ENCODE measurements at places on chromosomes 5 and 9. TPM values are rescaled to one million over a fixed set of nuclear protein-coding genes. Genes with fewer than 3 reads are reported as not detected.
A peak's percentile ranks its signal among the peaks of the same experiment; 100 is the strongest.

DNA sequence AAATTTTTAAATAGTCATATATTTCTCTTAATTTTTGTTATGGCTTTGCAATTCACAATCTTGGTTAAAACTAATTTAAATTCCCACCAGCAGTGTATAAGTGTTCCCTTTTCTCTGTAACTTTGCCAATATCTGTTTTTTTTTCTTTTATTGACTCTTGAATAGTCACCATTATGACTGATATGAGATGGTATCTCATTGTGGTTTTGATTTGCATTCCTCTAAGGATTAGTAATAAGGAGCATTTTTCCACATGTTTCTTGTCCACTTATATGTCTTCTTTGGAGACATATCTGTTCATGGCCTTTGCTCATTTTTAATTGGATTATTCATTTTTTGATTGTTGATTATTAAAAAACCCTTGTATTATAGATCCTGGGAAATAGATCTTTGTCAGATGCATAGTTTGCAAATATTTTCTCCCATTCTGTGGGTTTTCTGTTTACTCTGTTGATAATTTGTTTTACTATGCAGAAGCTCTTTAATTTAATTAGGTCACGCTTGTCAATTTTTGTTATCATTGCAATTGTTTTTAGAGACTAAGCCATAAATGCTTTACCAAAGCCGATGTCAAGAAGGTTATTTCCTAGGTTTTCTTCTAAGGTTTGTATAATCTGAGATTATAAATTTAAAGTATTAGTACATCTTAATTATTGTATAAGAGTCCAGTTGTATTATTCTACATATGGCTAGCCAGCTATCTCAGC, 610.9 kb downstream of the CHSY3 start:
- DNase-seq = no peak

DNA sequence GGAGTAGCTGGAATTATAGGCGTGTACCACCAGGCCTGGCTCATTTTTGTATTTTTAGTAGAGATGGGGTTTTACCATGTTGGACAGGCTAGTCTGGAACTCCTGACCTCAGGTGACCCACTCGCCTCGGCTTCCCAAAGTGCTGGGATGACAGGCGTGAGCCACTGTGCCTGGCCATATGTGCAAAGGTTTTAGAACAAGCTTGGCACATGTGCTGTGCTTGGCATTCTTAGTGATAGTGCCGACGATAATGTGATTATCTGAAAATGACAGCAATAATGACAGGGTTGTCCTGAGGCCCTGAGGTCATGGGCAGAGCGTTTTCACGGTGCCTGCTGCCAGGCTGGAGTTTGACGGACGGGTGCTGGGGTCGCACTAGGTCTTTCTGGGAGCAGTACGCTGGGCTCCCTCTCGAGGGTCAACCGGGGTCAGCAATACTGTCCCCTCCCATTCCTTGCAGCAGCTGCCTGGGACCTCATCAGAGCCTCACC, 42.6 kb downstream of the HMCN2 start:
- DNase-seq = no peak

DNA sequence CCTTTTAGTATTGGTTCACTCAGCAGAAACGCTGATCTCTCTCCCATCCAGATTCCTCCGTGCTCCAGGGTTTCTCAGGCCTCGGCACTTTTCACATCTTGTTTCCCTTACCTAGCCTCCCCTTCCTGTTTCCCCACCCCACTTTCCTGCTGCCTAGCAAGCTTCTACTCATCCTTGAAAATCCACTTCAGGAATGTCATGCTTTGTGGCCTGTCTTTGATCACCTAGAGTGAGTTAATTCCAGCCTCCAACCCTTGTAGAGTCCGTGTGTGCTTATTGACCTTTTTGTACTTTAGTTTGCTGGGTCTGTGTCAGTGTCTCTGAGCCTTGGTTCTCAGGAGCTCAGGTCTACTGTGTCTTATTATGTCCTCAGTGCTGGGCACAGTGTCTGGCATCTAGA, 116.6 kb downstream of the AOPEP start:
- DNase-seq = no peak

- no peak for DNase-seq
Measured at GRCh38 chr5:35046774-35047173, 975 bp downstream of the AGXT2 start.

- DNase-seq = no peak
Measured at GRCh38 chr5:146427619-146427997, 19.5 kb upstream of the TCERG1 start.

- no peak for DNase-seq
Measured at GRCh38 chr9:125293134-125293533, 31.5 kb downstream of the GAPVD1 start.

- DNase-seq = no peak
Measured at GRCh38 chr5:134099288-134099872, 15.1 kb upstream of the TCF7 start.

DNA sequence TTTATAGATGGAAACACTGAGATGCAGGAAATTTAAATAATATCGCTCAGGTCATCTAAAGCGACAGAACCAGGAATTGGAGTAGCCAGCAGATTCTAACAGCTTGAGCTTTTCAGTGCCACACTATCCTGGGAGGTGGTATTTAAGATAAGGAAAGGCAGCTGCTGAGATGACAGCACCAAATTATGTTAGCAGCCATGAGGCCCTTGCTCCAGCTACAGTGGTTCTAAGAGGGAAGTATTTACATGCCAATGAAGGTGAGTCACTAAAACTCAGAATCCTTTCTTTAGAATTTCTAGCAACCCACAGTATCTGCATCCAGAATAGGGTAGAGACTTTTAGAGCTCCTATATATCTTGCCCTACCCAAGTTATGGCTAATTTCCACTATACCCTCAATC, 127.0 kb upstream of the VLDLR start:
- no peak for DNase-seq

GRCh38 chr9:117073539-117074341, 341.1 kb downstream of the ASTN2 start:
- no peak for DNase-seq

DNA sequence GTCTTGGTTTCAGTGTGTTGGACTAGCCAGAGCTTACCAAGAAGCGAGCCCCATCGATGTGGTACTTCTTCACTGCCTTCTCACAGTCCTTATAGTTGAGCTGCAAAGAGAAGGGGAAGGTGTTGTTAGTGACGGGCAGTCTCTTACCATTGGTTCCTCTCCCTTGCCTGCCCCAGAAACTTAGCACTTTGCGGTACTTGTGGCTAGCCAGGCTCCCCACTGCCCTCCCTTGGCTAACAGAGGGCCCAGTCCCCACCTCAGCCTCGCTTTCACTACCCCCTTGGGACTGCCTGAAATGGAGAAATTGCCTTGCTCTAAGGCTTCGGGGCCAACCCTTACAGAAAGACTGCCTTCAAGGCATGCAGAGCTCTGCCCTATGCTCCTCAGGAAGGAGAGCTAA, 4.3 kb downstream of the LCP2 start:
- peak; percentile 77 for DNase-seq

GRCh38 chr5:142634216-142635011, 51.5 kb downstream of the FGF1 start:
- DNase-seq = no peak

DNA sequence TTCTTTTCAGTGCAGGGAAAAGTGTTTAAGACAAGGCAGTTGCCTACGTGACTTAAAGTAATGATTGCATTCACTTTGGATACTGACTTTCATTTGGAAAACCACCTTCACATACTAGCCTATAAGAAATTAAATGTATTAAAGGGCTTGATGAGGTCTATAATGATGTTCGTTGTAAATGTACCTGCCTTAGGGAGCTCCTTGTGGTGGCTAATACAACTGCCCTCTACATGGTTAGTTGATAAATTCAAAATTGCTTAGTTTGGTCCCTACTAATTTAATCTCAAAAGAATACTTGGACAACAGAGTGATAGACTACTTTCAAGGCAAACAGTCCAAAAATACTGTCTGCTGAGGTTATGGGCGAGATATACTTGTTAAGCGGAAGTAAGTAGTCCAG, 3.8 kb downstream of the VLDLR start:
- DNase-seq = no peak

DNA sequence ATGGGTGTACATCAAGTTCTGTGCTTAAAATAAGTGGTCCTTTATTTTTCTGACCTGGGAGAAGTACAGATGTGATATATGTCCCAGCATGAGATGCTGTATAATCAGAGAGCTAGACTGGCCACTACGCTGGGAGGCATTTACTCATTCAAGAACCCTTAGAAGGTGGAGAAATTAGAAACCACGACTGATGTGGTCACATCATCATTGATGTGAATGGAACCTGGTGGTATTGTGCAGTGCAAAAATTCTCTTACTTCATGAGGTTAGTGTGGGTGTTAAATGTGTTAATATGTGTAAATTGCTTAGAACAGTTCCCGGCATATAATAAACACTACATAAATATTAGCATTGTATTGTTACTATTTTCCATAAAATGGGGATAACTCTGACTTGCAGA, 69.5 kb upstream of the CKMT2 start:
- DNase-seq = no peak

DNA sequence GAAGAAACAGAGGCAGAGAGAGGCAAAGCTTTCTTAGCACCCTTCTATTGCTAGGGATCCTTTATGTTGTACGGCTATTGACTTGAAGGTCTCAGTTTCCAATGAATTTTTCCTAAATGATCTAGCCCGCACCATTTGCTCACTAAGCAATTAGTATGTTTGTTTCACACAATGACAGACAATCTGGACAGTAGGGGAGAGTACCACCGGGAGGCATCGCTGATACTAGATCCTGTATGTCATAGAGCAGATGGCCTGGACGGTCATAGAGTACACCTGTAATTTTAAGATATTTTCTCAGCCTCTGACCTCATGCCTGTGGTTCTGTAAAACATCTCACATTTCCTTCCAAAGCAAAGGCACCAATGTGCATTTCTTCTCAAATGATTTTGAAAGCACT, 194.3 kb downstream of the TLE4 start:
- no peak for DNase-seq

DNA sequence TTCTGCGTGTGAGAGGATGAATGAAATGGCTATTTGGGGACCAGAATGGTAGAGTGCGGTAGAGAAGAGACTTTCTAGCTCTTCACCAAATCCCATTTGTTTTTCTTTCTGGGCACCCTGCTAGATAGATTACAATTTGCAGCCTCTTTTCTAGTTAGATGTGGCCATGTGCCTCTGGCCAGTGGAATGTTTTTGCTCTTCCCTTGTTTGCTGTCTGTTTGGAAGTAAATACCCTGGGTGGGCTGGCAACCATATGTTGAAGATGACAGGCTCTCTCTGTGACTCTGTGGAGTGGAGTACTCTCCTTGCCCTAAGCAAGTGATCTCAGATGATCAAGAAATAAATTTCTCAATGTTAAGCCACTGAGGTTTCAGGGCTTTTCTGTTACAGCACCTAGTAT, 12.9 kb downstream of the GNG10 start:
- DNase-seq = no peak

GRCh38 chr9:2729003-2729402, 11.7 kb downstream of the KCNV2 start:
- no peak for DNase-seq

DNA sequence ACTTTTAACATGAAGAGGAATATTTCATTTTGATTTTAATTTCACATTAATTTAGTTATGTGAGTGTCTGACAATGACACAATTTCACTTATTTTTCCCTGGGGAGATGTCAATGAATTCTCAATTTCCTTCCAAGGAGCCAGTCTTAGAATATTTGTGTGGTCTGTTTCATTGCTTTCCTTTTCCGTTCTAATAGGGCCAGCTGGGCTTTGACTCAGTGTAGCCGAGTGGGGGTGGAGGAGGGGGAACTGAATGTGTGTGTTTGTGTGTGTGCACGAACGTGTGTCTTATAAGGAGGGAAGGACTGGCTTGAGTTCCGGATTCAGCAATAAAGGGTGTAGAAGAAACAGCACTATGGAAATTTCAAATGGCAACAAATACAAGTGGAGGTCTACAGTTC, 100.0 kb downstream of the BASP1 start:
- DNase-seq = peak; percentile 25

DNA sequence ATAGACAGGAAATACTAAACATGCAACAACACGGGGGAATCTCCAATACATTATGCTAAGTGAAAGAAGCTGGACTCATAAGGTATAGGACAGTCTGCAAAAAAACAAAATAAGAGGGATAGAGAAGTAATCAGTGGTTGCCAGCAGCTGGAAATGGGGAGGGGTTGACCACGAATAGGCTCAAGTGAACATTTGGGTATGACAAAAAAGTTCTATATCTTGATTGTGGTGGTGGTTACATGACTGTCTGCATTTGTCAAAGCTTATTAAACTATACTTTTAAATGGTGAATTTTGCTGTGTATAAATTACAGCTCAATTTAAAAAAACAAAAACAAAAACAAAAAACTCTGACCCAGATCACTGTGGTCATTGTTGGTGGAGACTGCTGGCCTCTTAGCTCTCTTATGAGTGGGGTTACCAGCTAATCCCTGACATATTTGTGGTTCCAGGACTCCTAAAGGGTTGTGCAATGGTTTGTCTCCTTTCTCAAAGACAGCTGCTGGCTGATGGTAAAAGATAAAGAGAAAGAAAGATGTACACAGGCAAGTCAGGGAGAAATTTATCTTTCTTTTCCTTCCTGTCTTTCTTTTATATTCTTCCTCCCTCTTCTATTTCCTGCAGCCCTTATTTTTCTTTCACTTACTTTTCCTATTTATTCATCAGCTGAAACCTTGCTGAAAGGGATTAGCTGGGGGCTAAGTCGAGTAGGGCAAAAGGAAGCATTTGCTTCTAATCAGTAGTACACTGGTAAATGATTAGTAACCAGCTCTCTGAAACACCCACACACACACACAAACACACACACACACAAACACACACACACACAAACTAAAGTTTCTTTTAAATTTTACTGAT, 42.6 kb upstream of the APC start:
- no peak for DNase-seq

GRCh38 chr5:100424017-100424416, 111.2 kb upstream of the FAM174A start:
- no peak for DNase-seq

DNA sequence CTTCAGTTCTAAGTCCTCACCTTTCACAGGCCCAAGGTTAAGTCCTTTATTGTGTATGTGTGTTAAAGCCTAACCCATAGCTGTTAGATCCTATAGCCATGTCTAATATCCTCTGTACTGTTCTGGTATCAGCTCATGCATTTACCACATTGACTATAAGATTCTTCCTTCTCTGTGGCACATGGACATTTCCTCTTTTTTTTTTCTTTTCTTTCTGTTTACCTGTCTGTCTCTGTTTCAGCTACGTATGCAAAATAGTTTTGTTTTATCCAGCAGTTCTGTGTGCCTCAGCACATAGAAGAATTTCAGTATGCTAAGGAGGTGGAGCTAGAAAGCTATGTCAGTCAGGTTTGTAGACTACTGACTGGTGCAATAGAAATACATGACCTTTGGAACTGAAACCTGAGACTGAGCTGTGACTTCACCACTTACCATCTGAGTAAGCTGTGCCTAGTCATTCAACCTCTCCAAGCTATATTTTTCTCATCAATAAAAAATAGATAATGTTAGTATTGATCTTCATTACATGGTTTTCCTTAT, 155.6 kb upstream of the VLDLR start:
- DNase-seq = no peak

The TMEM252 gene
- not detected for total RNA-seq

The RNF20 gene
- total RNA-seq = 41.7 TPM

The ITGA1 gene
- total RNA-seq = 18.7 TPM

The SLC4A9 gene
- 0.23 TPM for total RNA-seq

The QRFP gene
- 0.24 TPM for total RNA-seq

The SKP1 gene
- total RNA-seq = 241 TPM

The IFNK gene
- total RNA-seq = not detected

The NUP214 gene
- total RNA-seq = 57.9 TPM

The RABGAP1 gene
- total RNA-seq = 130 TPM

The FAM53C gene
- total RNA-seq = 14.5 TPM

The PCDHGA3 gene
- 0.43 TPM for total RNA-seq

The SETD9 gene
- 23.8 TPM for total RNA-seq
